ENCODE measurements at places on chromosomes 16 and 17.

GRCh38 chr17:20095336-20096080, 86.3 kb downstream of the SPECC1 start:
- peak; percentile 62 for DNase-seq

- DNase-seq, result no peak
These were observed 3.9 kb upstream of the TPPP3 start for GRCh38 chr16:67397036-67397801.

DNA sequence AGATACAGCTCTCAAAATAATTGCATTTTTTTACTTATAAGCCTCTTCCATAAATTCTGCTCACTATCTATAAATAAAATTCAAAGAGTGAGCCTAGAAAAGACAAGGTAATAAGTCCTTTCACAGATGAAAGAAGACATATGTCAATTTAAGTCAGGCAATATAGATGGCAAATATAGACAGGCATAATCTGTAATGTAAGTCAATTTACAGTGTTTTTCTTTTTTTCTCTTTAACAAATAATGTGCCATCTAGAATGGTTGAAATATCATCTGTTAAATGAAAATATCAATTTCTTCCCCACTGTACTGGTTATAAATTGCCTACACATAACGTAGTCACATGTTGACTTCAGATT, 1409.2 kb upstream of the GOT2 start:
- no peak for DNase-seq

GRCh38 chr17:13030459-13031300, 12.9 kb upstream of the ELAC2 start:
- DNase-seq, result peak; percentile 77

- DNase-seq, result no peak
These were observed 169.2 kb downstream of the MRTFB start for GRCh38 chr16:14240219-14240843.

- DNase-seq, result no peak
These were observed 14.0 kb downstream of the ERN1 start for GRCh38 chr17:64115822-64116534.

- DNase-seq, result no peak
These were observed 149.0 kb upstream of the RBL2 start for GRCh38 chr16:53285236-53285635.

GRCh38 chr17:9240659-9241370, 219.5 kb downstream of the NTN1 start:
- DNase-seq, result peak; percentile 70

Data from tibial nerve (tissue), 4 donors.